EL (cell line): ENCODE measurements at places on chromosomes 1 and 21.

GRCh38 chr1:84719543-84720217 lies 29.4 kb upstream of the SSX2IP start:
- DNase-seq = no peak

- no peak for DNase-seq
Observed at GRCh38 chr1:245590726-245591125, 435.9 kb downstream of the KIF26B start.

DNA sequence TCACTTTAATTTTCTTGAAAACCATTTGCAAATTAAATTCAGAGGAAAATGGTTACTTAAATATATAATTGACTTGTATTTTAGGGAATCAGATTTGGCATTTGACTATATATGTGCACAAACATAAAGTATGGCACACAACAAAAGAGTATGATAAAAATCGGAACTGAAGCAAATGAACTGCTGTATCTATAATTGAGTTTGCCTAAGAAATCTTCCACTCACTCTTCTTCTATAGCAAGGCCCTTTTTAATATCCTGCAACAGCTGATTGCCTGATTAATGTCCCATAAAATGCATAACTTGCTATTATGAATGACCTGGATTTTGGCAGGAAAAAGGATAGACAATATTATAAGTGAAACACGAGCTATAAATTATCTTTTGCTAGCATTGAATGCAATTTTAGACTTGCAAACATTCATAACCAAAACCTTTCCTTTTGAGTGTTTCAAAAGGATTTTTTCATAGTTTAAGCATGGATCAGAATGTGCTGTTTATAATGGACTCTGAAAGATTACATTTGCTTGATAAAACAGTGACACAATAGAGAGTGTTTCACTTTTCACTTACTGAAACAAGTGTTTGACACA lies 2204.3 kb downstream of the MRPL39 start:
- DNase-seq = no peak

- DNase-seq = no peak
Observed at GRCh38 chr1:161718559-161719324, 2.6 kb upstream of the FCRLB start.

- DNase-seq = peak; percentile 88
Observed at GRCh38 chr1:179807691-179808485, 64.8 kb downstream of the FAM163A start.

DNA sequence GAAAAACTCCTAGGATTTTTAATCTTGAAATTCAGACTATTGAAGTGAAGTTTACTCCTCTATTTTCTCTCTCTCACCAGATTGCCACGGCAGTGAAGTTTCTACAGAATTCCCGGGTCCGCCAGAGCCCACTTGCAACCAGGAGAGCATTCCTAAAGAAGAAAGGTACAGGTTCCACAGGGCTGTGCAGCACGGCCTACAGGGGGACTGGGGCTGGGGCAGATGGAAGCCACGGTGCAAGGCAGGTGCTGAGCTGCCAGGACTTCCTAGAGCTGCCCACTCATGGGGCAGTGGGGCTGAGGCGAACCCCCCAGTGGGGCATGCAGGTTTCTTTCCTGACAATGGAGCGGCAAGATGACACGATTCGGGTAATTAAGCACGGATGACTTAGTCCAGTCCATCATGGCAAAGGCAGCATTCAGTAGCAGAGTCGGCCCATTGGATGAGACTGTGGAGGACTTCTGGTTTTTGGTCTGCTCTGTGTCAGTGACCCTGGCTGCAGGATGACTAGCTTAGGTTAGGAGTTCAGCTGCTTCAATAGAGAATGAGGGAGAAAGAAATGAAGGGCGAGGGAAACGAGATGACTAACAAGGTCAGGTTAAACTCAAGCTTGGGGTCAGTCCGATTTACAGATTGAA lies 61.5 kb downstream of the PEX14 start:
- no peak for DNase-seq

DNA sequence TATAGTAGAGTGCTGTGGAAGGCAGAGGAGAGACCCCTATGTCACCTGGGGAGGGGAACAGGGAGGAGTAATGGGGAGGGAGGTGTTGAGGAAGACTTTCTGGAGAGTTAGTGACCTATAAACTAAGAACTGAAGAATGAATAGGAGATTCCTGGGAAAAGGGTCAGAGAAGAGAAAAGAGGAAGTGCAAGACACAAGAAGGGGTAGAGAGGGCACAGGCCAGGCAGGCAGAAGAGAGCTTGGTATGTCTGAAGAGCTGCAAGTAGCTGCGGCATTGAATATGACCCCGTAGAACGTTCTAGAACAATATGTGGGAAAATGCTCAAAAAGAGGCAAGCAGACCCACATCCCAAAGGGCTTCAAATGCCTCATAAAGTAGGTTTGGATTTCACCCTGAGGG lies 361.2 kb downstream of the PRDM2 start:
- DNase-seq = no peak

DNA sequence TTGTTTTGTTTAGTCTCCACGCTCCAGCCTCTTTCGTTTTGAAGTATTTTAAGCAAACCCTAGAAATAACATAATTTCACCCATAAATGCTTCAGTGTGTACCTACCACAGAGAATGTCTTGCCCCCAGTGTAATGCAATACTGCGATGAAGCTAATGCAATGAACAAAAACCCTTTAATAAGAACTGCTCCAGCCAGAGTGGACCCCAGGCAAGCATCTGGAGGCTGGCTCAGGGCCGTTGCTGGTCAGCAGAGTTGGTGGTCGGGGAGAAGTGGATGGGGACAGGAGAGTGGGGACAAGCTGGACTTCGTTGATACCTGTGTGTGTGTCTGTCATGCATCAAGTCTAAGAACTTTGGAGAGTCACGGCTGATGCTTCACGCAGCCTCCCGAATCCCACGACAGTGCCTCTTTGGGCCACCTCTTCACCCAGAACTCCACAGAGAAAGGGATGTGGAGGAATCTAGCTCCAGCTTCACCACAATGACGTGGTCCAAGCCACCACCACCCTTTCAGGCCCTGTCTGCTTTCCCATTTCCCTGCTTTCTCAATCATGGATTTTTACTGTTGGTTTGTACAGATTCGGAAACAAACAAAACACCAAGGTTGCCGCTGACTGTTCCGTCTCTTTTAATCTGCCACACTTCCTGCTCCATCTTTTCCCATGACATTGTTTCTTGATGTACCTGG lies 108.6 kb upstream of the ERRFI1 start:
- peak; percentile 58 for DNase-seq

DNA sequence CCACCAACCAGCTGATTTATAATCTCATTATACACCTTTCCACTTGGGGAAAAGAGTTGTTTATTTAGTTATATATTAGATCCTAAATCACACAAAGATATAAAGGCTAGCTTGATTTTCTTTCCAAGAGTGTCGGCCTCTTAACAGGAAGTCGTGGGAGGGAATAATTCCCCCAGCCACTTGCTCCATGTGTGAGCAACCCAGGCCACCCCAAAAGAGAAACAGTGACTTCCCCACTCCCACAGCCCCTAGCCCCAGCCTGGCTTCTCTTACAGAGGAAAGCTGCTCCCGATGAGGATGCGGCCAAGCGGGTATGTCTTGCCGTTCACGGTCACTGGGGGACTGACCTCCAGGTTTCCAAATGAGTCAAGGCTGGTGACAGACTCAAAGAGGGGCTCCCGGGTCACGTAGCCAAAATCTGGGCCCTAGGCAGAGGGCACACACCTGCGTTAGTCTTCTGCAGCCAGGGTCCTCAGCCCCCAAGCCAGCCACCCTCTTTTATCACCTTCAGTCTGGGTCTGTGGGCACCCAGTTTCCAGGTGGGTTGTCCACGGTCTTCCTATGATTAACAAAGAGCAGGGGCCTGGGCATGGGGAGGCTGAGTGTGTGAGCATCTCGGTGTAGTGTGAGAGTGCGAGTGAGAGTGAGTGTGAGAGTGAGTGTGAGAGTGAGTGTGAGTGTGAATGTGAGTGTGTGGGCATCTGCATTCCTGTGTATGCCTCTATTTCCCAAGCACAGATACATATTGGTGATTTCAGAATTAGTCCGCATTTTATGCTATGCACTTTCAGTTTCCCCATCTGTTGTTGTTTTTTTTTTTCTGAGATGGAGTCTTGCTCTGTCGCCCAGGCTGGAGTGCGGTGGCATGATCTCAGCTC lies 25.4 kb upstream of the SDHB start:
- DNase-seq = no peak

DNA sequence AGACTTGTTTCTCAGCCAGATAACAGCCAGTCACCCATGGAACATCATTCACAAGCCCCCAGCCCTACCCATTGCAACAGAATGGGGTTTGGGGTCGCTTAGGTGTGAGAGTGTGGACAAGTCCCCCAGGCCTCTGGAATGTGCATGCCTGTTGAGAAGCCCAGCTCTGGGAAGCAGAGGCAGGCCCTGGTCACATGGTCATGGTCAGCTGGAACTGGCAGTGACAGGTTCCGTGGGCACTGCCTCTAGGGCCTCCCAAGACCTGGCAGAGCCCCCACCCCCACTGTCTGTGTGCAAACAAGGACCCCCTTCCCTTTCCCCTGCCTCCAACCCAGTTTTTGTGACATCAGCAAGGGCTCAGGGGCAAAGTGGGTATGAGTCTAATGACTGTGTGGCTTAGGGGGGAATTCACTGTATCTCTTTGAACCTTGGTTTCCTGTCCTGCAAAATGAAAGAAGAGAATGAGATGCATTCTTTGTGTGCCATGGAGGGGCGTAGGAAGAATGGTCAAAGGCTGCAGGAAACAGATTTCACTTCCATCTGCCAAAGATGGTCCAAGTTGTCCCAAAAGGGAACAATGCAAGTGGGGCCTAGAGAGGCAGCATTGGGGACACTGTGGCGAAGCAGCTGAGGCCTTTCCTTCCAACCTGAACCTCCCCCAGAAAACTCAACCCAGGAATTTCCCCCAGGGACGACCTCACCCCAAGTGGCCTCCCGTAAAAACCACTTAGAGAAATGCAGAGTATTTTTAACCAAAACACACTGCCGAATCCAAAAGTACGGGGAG lies 34.7 kb upstream of the SELENON start:
- no peak for DNase-seq

DNA sequence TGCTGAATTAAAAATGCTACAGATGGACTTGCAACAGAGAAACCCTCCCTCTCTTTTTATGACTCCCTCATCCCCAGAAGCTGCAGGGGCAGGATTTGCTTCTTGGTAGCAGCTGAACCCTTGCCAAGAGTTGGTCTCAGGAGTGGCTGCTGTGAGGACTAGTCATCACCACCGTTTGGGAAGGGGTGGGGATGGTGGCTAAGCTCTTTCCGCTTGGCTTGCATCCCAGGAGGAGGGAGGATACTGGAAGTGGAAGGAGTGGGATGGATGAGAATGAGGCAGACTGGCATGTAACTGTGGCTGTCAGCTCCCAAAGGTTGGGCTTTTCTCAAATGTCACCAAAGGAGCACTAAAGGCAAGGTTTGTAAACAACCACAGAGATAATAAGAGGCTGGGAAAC lies 50.8 kb upstream of the COL24A1 start:
- peak; percentile 93 for DNase-seq

DNA sequence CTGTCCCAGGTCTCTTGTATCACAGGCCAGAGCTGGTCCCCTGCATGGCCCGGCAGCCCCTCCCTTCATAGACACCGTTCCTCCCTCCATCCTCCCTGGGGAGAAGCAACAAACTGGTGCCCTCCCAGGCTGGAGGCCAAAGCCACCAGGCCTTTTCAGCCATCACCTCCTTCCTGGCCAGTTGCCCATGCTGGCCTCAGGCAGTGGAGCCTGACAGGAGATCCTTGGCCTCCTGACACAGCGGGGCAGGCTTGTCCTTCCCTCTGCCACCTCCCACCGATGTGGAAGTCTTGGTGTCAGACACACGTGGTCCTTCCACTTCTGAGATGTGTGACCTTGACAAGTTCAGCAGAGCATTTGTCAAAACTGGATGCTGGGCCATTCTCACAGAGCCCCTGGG lies 206.0 kb downstream of the HIVEP3 start:
- DNase-seq = peak; percentile 50

DNA sequence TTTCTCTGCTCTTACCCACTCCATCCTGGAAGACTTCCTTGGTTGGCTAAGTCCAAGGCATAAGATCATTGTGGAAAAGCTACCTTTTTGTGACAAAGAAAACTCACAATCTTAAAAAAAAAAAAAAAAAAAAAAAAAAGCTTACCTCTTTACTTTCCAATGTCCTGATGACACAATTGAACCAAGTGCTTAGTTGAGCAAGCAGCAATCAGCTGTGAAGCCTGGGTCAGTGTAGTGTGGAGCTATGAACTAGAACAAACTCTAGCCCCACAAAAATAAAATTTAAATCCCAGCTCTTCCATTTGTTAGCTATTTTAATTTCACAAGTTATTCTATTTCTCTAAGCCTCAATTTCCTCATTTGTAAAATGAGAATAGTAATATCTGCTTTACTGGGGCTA lies 647.6 kb downstream of the LMO4 start:
- no peak for DNase-seq
